ENCODE measurements at places on chromosomes 13 and 19.

- DNase-seq: no peak
Measured at GRCh38 chr13:88303157-88303556, 632.0 kb downstream of the SLITRK5 start.

GRCh38 chr13:27211771-27212364 is 39.5 kb upstream of the RPL21 start:
- DNase-seq: no peak

DNA sequence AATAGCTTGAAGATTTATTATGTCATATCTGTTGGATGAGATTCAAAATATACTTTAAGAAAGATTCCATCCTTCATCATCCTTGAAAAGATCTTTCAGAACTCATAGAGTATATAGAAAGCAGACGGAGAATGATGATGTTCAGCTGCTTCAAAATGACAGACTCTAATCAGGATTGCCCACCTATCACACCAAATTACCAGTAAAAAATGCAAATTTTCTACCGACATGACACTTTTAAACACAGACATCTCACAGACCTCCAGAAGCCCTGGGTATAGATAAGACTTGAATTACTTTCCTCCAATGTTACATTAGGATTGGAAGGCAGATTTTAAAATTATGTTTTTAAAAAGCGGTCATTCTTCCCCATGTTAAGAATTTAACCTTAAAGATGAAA is 235.5 kb downstream of the GPC6 start:
- no peak for DNase-seq

DNA sequence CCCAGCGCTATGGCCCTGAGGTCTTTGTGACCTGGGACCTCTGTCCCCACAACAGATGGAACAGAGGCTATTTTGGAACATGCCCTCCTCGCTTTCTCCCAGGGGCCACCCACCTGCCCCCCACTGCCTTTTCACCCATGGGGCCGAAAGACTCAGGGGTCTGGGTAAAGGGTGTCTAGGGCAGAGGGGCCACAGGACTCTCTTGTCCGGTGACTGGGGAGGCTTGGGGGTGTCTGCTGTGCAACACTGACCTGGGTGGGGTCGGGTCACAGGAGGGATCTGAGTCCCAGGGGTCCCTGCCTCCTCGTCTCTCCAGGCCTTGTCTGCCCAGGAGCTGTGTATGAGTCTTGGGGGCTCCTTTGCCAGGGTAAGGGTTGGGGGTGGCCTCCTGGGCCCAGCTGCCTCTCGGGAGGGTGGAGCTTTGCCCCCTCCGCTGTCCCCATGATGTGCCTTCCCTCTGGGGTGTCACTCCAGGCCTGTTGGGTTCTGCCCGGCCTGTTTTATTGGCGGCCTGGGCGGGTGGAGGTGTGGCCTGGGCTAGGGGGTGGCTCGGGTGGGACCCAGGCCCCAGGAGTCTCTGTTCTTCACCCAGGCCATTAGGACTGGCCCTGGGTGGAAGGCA is 2.1 kb downstream of the ARID3A start:
- DNase-seq: no peak

DNA sequence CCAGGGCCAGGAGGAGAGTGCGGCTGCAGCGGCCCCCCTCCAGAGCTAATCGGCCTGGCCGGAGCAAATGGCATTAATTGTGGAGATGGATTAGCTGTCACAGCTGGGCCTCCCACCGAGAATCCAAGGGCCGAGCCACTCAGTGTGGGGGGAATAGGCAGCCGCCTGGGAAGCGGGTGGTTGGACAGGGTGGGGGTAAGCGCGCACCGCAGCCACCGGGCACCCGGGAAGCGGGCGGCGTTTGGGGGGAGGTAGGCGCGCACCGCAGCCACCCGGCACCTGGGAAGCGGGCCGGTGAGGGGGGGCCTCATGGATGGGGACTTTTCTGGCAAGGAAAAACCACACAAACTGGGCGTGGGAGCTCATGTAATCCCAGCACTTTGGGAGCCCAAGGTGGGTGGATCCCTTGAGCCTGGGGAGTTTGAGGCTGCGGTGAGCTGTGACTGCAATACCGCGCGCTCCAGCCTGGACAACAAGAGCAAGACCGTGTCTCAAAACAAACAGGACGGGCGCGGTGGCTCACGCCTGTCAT is 9.7 kb downstream of the R3HDM4 start:
- DNase-seq: no peak

DNA sequence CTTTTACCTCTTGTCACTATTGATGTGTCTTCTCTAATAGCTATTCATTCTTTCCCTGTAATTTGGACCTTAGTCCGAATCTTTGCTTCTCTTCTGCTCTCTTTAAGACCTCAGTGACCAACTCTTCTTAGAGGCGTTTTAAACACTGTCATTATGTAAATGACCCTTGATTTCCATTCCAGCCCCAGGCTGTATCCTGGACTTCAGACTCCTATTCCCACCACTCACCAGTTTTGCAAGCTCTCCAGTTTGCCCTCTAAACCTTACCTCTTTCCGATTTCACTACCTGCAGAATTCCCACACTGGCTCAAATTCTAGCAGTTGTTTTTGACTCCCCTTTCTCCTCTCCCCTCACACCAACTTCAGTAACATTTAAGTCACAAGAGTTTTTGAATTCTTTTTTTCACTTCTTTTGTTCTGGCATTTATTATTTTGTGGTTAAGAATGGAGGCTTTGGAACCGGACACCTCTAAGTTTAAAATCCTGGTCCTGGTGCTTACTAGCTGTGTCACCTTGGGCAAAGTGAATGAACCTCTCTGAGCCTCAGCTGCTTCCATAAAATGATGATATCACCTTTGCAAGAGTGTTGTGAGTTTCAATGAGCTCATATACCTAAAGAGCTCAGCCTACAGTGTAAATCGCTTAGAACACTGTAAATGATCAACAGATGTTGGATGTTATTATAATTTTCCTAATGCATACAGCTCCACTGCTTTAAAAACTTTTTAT is 13.6 kb upstream of the HMGB1 start:
- DNase-seq: no peak

Data from NCI-H1694 treated with DMSO at 0.1 percent for 48 hours (cell line).